Right hindlimb (tissue), 1 donor: ENCODE measurements at places on chromosomes 1 and 21.

GRCh38 chr1:230737622-230738262 is 9.4 kb upstream of the CAPN9 start:
- DNase-seq: no peak

DNA sequence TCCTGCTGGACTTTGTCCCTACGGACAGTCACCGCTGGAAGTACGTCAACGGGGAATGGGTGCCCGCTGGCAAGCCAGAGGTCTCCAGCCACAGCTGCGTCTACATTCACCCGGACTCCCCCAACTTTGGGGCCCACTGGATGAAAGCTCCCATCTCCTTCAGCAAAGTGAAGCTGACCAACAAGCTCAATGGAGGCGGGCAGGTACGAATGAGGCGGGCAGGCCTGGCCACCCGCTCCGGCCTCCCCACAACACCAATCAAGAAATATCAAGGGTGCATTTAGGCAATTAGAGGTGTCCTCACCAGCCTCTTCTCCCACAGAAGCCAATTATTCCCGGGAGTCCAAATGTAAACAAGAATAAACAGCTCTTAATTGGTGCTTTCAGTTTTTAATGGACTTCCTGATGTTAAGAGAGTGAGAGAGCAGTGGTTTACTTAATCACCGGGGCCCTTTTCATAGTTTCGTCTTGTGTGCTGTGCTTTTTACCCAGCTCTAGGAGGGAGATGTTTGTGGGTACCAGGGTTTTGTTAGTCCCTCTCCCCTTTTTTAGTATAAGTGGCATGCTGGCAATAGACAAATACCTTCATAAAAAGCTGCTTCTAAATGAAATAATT is 10.7 kb downstream of the TBX19 start:
- DNase-seq: no peak

DNA sequence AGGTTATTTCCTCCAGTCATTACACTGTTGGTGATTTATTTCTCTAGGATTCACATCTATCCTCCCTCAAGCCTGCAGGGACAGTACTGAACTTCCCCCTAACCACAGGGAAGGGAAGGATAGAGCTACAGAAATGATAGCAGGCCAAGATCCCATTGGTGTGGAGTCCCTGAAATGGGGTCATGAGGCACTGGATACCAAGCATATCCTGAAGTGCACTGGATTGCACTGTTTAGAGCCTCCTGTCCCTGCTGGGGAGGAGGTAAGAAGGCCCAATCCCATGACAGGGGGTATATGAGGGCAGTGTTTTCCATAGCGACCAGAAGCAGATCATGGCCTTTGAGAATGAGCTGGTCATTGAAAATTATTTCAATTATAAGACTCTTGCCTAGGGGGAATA is 56.8 kb downstream of the C1orf21 start:
- no peak for DNase-seq

DNA sequence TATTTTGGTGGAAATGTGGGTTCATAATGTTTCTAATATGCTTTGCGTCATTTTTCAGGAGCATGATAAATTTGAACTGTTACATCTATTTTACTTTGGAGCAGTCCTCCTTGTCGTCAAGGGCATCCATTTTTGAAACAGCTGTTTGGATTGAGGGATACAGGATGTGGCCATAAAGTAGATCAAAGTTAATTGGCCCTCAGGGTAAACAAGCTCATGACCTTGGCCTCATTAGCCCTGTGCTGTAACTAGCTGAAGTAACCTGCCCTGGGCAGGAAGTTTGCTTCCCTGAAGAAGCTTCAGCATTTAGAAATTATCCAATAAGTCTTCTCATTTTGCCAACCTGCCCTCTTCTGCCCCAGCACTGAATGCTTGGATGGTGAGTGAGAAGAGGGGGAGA is 24.8 kb upstream of the RGL1 start:
- DNase-seq: no peak

DNA sequence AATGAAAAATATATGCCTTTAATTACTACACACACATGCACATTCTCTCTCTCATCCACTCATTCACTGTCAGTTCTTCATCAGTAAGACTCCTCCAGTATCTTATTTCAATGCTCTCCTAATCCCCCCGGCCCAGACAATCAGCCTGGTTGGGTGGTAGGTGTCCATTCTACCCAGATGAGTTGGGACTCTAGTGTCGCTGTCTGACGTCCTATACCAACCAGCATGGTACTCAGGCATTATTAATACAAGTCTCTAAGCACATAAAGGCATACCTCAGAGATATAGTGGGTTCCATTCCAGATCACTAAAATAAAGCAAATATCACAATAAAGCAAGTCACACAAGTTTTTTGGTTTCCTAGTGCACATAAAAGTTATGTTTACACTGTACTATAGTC is 19.8 kb downstream of the NRIP1 start:
- DNase-seq: no peak

DNA sequence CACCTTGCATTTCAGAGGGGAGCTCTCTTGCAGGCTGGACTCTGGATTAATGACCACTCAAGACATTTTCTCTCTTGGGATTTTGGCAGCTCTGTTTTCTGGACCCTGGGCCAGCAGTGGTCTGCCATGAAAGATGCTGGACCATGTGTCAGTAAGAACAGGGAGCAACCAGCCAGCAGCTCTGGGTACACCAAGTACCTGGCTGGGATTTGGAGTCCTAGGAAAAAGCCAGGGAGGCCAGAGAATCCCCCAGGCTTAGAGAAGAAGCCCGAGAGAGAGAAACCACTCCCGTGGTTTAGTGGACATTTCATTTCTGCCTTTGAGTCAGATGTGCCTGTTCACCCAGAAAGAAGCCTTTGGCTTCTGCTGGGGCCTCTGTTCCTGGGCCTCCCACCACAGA is 2.5 kb downstream of the NFASC start:
- no peak for DNase-seq

GRCh38 chr1:166197141-166197540 is 30.3 kb upstream of the FAM78B start:
- no peak for DNase-seq

GRCh38 chr1:113780374-113781146 is 21.3 kb upstream of the PHTF1 start:
- DNase-seq: no peak

- DNase-seq: no peak
Measured at GRCh38 chr1:203055161-203055799, 29.0 kb downstream of the PPFIA4 start.

- DNase-seq: no peak
Measured at GRCh38 chr1:4563586-4563985, 90.8 kb upstream of the AJAP1 start.

GRCh38 chr1:203268901-203269653 is 36.2 kb upstream of the BTG2 start:
- no peak for DNase-seq

- DNase-seq: no peak
Measured at GRCh38 chr1:83763361-83764095, 235.4 kb downstream of the TTLL7 start.
